ENCODE measurements at places on chromosomes 7 and 10.
A peak's percentile ranks its signal among the peaks of the same experiment; 100 is the strongest.

GRCh38 chr7:123675181-123675473 is 19.5 kb downstream of the LMOD2 start:
- peak; percentile 5 for DNase-seq

- peak; percentile 45 for DNase-seq
Measured at GRCh38 chr10:106078895-106079576, 1085.5 kb downstream of the SORCS1 start.

DNA sequence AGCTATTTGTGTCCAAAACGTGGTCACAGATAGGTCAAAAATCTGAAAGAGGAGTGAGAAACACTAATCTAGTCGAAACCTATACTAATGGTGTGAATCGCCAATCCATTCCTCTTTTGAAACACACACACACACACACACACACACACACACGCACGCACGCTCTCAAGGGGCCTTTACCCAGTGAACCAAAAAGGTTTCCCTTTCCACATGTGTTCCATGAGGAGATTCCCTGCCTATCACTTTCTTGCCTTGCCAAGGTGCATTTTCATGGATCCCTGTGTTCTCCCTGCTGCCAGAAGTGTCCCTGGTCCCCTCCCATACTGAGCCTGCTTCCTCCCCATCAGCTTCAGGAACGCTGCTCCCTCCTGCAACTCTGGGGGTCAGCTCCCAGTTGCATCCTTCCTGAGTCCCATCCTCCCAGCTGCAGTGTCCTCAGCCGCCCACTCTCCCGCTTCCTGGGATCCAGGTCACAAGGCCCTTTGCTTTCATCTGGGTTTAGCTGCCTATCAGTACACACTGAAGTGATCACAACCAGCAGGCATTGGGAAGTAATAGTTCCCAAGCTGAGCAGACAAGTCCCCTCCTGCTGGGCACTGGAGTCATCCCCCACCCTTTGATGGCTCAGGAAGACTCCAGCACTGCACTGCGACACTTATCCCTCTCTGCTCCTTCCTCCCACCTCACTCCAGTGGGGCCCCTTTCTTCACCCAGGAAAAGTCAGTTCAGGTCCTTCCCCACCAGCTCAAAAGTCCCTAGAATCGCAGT is 49.2 kb upstream of the KCNMA1 start:
- no peak for DNase-seq

DNA sequence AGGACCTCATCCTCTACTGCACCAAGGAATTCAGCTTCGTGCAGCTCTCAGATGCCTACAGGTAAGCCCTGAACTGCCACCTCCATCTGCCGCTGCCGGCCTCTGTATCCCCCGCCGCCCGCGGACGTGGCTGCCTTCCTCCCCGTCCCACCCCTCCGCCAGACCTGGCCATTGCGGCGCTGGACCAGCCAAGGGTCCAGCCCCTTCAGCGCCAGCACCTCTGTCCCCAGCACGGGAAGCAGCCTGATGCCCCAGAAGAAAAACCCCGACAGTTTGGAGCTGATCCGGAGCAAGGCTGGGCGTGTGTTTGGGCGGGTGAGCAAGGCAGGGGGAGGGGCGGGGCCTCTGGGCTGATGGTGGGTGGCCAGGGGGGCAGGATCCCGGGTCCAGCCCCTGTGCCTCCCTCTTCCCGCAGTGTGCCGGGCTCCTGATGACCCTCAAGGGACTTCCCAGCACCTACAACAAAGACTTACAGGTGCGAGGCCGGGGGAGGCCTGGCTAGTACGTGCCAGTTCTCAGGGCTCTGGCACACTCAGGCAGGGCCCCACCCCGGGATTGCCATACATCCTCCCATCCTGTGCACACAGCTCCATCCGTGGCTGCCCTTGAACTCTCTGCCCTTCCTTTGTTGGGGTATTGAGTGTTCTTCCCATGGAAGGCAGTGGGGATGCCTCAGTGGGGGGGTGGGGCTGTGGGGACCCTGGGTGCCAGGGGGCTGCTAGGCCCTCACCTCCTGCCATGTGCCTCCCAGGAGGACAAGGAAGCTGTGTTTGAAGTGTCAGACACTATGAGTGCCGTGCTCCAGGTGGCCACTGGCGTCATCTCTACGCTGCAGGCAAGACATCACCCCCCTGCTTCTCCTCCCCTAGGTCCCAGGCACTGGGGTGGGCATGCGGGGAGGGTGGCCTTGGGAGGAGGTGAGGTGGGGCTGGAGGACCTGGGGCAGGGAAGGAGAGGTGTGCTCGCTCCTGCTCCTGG is 13.5 kb downstream of the ASL start:
- DNase-seq: no peak

DNA sequence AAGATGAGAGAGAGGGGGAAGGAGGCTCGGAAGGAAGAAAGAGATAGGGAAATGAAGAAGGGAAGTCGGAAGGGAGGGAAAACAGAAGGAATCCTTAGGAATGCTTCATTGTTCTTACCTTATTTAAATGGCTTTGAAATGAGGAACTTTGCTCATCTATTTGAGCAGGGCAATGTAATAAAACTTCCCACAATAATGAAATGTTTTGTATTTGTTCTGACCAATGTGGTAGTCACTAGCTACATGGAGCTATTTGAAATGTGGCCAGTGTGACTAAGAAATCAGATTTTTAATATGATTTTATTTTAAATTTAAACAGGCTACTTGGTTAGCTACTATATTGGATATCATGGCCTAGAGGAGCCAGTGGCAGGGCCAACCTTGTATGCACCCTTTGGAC is 510.6 kb downstream of the HTR7 start:
- DNase-seq: no peak

DNA sequence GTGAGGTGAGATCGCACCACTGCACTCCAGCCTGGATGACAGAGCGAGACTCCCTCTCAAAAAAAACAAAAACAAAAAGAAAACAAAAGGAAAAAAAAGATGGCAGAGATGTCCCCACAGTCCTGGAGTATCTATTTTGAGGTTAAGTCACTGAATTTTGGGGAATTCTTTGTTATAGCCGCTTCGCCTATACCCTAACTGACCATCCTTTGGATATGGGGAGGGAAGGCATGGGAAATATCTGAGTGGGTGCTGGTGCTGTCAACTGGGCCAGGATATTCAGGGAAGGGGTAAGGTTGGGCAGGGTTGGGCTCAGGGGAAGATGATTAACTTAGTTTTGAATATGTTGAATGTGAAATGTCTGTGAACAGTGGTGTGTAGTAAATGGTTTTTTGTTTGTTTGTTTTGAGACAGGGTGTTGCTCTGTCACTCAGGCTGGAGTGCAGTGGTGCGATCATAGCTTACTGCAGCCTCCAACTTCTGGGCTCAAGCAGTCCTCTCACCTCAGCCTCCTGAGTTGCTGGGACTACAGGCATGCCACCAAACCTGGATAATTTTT is 8.3 kb upstream of the GNB2 start:
- DNase-seq: no peak

DNA sequence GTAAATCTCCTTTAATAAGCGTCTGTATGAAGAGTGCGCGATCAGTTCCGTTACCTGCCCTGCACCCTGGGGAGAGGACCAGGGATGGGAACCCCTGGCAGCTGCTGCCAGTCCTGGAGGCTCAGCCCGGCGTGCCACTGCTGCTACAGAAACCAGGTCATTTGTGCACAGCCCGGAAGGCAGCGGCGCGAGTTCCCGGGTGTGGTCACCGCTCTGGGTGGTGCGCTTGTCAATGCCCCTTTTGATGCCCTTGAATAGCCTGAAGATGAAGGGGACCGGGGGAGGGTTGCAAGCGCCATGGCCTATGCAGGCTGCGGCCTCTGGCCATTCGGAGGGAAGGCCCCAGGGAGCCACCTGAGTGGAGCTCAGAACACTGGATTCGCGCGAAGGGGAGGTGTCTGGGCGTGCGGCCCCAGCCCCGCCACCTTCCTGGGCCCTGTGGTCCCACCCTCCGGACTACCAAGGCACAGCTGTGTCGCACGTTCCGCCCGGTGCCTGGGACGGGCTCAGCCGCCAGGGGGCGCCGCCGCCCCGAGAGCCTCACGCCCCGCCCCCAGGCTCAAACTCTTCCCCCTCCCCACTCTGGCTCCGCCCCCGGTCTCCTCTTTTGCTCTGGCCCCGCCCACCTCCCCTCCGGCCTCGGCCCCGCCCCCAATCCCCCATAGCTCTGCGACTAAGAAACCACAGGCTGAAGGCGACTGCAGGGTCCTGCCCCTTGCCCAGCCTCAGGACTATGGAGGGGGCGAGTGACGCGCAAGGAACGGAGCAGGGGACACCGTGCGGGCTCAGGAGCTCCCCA is 16.5 kb downstream of the AP5Z1 start:
- no peak for DNase-seq

GRCh38 chr10:119079599-119080520 is 757 bp downstream of the EIF3A start:
- DNase-seq: peak; percentile 18

GRCh38 chr10:131141645-131142516 is 169.6 kb downstream of the TCERG1L start:
- no peak for DNase-seq

DNA sequence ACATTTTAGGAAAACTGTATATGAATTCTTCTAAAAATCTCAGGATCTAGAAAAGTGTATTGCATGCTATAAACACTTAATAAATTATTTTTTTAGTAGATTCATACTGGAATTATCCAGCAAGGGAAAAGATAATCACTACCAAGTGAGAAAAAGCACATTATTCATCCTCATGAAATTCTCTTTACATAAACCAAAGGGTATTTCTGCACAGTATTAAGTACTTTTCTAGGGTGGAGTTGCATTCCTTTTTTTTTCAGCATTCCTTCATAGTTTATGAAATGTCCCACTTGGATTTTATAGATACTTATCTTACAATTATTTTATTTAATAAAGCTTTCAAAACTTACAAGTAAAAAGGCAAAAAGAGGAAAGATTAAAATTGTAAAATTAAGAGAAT is 403.3 kb downstream of the HGF start:
- DNase-seq: no peak

- no peak for DNase-seq
Measured at GRCh38 chr10:78349165-78349516, 315.5 kb downstream of the RPS24 start.

DNA sequence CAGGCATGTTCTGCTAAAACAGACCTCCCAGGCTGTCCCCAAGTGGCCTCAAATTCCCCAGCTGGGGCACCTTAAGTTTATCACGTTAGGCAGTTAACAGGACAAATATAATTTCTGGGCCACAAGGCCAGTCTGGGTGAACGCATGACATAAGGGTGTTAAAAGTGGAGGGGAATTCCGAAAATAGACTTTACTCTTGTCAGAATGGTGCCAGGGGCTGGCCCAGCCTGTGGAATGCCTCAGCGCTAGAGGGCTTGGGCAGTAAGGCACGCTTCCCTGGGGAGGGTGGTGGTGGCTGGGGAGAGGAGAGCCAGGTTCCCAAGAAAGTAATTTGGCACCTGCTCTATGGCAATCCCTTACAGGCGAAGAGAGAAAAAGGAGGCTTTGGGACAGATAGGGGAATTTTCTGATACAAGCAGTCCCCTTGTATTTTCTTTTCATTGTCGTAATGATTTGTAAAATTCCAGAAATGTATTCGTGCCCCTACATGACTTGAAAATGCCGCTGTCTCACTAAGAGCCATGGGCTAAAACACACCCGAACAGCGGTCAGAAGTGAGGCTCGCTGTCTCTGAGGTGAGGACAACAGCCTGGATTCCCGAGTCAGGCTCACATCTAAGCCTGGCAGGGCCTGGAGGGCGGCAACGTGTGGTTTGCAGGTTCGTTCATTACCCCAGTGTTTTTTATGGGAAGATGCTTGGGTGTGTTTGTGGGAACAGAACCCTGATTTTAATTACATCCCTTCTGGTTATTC is 463.2 kb upstream of the GALNT17 start:
- DNase-seq: no peak

DNA sequence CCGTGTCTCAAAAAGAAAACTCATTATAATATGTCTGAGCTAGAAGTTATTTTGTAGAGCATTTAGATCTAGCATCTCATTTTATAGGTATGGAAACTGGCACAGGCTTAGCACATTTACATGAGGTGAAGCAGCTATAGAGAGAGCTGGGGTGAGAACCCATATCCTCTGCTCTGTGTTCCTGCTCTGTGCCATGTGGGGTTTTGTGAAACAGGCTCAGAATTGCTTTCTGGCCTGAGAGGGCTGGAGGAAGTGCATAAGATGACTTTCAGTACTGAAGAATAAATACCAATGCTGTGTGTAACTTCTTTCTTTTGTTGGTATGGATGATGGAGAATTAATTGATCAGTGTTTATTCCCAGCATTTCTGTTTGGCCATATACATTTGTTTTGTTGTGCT is 159.1 kb downstream of the LRRC4 start:
- no peak for DNase-seq

GRCh38 chr7:132830941-132831340 is 250.9 kb downstream of the CHCHD3 start:
- DNase-seq: no peak

DNA sequence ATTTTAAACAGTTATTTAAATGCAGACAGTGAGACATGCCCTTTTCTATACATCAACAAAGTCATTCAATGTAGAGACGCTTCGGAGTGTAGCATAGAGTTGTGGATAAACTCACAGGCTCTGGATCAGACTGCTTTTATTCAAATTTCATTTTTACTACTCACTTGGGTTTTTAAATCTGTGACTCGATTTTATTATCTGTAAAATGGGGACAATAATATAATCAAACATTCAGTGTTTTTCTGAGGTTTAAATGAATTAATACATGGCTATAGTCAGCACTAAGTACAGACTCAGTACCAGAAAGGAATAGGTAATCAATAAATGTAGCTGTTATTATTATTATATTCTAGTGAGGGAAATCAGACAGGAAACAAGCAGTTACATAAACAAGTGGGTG is 43.4 kb downstream of the THSD7A start:
- no peak for DNase-seq

- DNase-seq: no peak
Measured at GRCh38 chr10:103856797-103857170, 1.4 kb upstream of the SH3PXD2A start.

GRCh38 chr10:12466704-12467305 is 117.5 kb downstream of the CAMK1D start:
- DNase-seq: no peak

DNA sequence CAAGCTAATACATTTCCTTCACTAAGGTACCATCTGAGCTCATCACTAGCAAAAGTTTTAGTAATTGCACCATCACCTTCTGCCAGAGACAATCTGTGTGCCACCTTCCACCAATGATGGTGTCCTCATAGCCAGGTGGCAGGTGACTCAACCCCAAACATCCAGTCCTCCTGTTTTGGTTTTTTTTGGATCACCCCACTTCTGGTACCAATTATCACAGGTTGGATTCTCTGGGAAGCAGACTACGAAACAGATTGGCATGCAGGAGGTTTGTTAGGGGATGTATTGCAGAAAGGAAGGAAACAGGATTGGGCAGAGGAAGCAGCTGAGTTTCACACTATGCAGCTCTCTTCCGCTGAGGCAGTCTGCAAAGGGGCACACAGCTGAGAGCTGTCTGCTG is 4.5 kb upstream of the TACC2 start:
- no peak for DNase-seq

- no peak for DNase-seq
Measured at GRCh38 chr10:71836596-71836974, 14.5 kb downstream of the PSAP start.
